ENCODE measurements at places on chromosomes 13 and 19. TPM values are rescaled to one million over a fixed set of nuclear protein-coding genes. Genes with fewer than 3 reads are reported as not detected.

GRCh38 chr13:113115363-113116205, 7.0 kb upstream of the F10 start:
- H3K27me3 ChIP-seq: peaks cover 4% of the 10 kb centered on the region
- DNase-seq: no peak
- peaks cover 14% of the 10 kb centered on the region for H3K4me1 ChIP-seq
- H3K27ac ChIP-seq: no peak overlapping the region
- no peak overlapping the region for H3K4me3 ChIP-seq
- no peaks in the 10 kb centered on the region for H3K36me3 ChIP-seq

DNA sequence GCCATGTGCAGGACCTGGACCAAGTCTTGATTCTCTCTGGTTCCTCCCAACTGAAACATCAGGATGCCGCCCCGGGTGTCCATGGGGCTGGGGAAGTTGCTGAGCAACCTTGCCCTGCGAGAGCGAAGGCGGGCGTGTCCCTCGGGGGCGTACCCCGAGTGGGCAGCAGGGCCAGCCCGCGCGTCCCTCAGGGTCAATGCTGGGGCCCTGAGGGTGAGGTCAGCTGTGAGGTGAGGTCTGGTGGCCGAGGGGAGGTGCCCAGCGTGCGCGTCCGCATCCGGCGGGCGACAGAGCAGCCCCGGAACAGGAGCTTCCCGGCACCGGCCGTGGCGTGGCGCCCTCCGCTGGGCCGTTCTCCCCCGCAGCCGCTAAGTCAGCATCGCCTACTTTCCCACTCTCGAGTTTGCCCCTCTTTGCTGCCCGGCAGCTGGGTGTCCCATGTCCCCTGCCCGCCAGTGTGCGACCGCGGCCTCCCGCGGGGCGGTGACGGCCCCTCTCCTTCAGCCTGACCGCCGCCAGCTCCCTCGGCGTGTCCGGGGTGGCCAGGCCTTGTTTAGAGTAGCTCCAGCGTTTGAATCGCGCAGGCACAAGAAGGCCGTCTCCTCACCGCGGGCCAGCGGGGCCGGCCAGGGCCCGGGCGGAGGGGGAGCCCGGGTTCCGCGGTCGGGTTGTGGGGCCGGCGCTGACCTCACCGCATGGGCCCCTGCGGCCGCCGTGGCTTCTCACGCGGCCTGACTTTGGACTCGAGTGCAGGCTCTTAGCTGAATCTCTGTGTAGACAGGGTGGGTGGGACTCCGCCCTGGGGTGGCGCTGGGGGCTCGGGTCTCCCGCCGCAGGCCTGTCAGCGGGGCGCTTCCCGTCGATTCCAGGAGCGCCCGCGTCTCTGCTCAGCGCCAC, 33.0 kb downstream of the GJA3 start:
- no peak for DNase-seq
- no peak overlapping the region for H3K27ac ChIP-seq
- H3K36me3 ChIP-seq: no peaks in the 10 kb centered on the region
- peaks cover 23% of the 10 kb centered on the region for H3K4me1 ChIP-seq
- peak overlapping the region; percentile 56 for H3K4me3 ChIP-seq

DNA sequence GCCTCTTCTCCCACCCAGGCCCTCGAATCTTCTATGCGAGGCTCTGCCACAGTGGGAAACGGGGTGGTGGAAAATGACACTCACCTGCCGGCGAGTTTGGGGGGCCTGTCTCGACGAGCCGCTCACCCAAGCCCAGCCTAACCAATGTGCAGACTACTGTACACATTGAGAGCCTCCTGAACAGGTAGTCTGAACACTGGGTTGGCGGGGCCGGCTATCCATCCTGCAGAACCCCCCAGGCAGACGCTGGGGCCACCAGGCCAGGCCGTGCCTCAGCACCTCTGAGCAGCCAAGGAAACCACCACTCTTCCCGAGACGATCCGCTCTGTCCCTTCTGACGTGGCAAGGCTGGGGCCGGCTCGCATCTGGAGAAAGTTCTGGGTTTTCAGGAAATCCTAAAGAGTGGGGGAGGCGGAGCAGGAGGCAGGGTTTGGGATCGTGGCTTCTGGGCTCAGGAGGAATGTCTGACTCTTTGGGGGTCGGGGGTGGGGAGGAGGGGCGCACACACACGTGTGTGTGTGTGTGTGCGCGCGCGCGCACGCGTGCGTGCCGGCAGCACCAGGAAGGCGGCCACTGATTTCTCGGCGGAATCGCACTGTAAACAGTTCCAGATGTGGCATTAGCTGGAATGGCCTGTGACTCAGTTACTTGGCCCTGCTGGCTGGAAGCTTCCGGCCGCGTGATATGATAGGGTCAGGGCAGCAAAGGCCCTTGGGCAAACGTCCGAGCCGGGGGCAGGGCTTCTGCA, 18.5 kb downstream of the TMED1 start:
- peaks cover 16% of the 10 kb centered on the region for H3K4me1 ChIP-seq
- DNase-seq: no peak
- no peak overlapping the region for H3K4me3 ChIP-seq
- no peak overlapping the region for H3K27ac ChIP-seq

ZNF225 gene
- 0.73 TPM for total RNA-seq

DNA sequence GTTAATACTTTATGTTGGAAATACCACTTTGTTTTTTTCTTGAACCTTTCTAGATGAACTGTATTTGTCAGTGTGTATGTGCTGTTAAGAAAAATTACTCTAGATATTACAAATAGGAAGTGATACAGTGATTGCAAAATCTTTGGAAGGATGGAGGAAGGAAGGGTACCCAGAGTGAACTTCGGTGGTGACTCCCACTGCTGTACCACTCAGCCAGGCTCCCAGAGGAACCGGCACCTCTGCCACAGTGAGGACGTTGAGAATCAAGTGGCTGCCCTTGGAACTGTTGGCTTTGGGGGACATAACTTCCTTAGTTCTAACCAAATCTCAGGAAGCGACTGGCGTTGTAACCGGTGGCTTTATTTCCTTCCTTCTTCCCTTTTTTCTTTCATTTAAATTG, 184.7 kb downstream of the PCCA start:
- no peak for DNase-seq
- no peak overlapping the region for H3K27ac ChIP-seq
- no peaks in the 10 kb centered on the region for H3K4me1 ChIP-seq
- H3K4me3 ChIP-seq: no peak overlapping the region

GRCh38 chr13:49066856-49067255, 91.1 kb downstream of the FNDC3A start:
- H3K4me3 ChIP-seq: no peak overlapping the region
- peaks cover 6% of the 10 kb centered on the region for H3K36me3 ChIP-seq

GNG8 gene
- not detected for total RNA-seq

DNA sequence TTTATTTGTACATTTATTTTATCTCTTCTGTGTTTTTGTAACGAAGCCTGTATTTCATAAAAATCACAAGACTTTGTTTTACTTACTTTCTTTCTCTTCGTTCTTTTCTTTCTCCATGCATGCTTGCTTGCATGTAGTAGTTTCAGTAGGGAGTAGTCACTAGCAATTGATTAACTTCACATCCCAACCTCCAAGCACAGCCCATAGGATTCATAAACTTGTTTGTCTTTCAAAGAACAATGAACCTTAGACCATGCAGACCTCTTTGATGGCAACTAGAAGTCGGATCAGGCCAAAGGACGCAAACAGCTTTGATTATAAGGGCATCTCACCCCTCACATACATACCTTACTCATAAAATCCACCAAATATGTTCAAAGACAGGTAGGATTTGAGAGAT, 3.1 kb upstream of the PRR20A start:
- no peak overlapping the region for H3K27ac ChIP-seq
- H3K4me3 ChIP-seq: no peak overlapping the region
- H3K4me1 ChIP-seq: no peaks in the 10 kb centered on the region
- H3K27me3 ChIP-seq: no peaks in the 10 kb centered on the region
- H3K36me3 ChIP-seq: no peaks in the 10 kb centered on the region
- DNase-seq: no peak

GRCh38 chr19:1774989-1775772, 21.9 kb downstream of the ONECUT3 start:
- no peaks in the 10 kb centered on the region for H3K4me1 ChIP-seq
- no peak overlapping the region for H3K4me3 ChIP-seq
- DNase-seq: peak; percentile 40
- peaks cover 81% of the 10 kb centered on the region for H3K27me3 ChIP-seq

ZNF560 gene
- not detected for total RNA-seq

IRGC gene
- total RNA-seq: not detected

DNA sequence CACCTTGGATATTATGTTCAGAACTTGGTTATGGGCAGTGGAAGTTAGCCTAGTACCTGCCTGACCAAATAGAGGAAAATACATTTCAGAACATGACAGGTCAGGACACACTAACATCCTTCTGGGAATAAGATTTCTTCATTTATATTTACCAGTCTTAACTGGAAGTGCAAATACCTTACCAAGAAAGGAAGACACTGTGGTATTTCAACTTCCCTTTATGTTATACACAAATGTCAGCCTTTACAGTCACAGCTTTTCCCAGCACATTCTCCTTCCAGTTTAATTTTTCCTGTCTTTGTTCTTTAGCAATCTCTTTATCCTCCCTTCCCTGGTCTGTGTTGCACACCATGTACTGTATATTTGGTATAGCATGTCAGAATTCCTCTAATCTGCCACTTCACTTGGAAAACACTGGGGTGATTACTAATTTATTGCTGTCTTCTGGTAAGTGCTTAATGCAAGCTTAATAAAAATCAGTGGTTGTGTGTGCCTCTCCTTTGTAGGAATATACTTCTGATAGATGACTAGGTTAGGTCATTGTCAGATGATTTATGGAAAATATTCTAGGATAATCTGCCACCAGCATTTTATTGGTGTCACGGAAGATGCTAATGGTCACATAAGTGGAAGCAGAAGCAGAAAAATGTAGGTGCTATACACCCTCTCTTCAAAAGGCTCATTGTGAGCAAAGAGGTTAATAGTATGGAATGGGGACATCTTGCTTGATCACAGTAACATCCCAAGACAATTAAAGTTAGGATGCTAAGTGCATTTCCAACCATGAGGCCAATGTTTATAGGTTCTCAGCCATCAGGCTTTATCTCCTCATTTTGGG, 124.3 kb upstream of the STARD13 start:
- H3K27ac ChIP-seq: no peak overlapping the region
- H3K4me1 ChIP-seq: no peaks in the 10 kb centered on the region
- H3K4me3 ChIP-seq: no peak overlapping the region
- peaks cover 4% of the 10 kb centered on the region for H3K27me3 ChIP-seq
- no peaks in the 10 kb centered on the region for H3K36me3 ChIP-seq

DNA sequence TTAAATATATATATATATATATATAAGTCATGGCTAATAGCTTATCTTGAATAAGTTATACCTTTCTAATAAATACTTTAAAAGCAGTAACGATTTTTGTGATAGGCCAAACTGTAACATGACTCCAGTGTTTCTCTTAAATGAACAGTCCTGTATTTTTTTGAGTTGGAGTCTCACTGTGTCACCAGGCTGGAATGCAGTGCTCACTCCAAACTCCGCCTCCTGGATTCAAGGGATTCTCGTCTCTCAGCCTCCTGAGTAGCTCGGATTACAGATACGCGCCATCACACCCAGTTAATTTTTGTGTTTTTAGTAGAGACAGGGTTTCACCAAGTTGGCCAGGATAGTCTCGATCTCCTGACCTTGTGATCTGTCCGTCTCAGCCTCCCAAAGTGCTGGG, 814.2 kb upstream of the SLITRK5 start:
- no peak overlapping the region for H3K4me3 ChIP-seq
- no peak overlapping the region for H3K27ac ChIP-seq
- H3K36me3 ChIP-seq: no peaks in the 10 kb centered on the region
- H3K4me1 ChIP-seq: no peaks in the 10 kb centered on the region
- no peak for DNase-seq

NOP53 gene
- total RNA-seq: 1,074 TPM

DNA sequence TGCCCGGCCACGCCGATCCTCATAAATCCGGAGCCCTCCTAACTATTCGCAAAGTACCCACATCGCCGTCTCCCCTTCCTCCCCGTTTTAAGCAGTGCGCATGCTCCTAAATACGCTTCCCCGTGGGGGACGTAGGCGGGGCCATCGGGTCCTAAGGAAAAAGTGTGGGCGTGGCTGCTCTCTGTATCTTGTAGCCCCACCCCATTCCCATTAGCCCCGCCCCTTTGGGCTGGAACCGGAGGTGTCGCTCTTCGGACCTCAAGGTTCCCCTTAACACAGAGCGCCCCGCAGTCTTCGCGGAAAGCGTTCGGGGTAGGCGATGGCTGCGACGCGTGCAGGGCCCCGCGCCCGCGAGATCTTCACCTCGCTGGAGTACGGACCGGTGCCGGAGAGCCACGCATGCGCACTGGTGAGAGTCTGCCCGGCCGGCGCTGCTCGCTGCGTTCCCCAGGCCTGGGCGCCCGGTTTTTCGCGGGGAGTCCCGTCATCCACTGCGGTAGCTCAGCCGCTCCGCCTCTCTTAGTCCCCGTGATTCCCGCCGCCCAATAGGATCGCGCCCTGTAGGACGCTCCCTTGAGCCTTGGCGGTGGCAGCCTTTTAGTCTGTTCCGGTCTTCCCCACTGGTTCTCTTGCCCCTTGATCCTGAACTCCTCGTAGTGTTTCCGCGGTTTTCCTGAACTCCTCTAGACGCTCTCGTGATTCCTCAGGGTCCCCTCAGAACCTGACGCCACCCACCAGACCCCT, at the start of gene ALDH16A1:
Gene ALDH16A1, plus strand, starts transcription at position 213 of the 744 bp plus-strand sequence. Its CDS starts 107 bp downstream, at position 320.
- H3K36me3 ChIP-seq: peaks cover 26% of the 10 kb centered on the region
- H3K27ac ChIP-seq: peak within 1 kb of the TSS; percentile 97
- H3K4me3 ChIP-seq: peak within 1 kb of the TSS; percentile 71
- peak; percentile 99 for DNase-seq
- H3K27me3 ChIP-seq: no peaks in the 10 kb centered on the region

Measured in CD4-positive, alpha-beta T cell (primary cell).